ENCODE measurements at places on chromosomes 3 and 15.

DNA sequence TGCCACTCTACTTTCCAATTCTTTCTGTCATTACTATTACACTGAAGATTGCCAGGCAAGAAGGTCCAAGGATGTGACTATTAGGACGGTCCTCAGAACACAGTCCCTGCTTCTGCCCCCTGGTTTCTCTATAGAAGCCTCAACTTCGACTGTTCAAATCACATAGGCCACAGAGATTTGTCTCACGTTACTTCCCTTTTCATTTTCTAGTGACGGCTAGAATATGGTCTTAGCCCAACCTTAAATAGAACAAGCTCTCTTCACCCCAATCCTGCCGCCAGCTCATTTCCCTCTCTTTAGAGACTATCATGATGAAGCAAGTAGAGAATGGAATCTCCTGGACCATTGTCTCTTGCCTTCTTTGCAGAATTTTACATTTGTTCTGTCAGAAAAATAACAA is 84.9 kb downstream of the TIGIT start:
- no peak for DNase-seq

DNA sequence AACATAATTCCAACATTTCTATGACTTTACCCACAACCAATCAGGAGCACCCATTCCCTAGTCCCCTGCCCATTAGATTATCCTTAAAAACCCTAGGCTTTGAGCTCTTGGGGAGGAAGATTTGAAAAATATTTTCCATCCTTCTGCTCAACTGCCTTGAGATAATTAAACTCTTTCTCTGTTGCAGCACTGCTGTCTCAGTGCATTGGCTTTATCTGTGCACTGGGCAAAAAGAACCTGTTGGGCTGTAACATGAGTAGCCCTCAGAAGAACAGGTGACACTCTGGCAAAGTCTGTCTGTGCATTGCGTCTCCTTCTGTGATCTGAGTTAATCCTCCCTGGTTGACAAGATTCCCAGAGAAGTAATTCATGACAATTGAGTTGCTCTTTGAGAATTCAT is 83.9 kb downstream of the ZMAT3 start:
- no peak for DNase-seq

DNA sequence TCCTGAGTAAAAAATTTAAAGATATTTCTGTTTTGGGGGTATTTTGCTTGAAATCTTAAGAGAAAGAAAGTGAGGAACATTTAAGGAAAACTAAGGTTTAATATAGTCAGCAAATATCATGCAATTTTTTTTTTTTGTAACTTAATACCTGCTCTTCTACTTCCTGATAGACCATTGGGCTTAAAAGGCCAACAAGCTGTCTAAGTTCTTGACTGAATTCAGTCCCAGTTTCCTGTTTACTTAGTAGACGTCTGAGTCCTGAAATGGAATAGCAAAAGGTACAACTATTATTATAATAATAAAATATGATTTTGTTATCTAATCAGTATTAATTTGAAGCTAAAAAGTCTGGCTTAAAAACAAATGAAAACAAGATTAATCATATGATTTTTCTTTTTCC is 37.9 kb downstream of the IQCB1 start:
- no peak for DNase-seq

DNA sequence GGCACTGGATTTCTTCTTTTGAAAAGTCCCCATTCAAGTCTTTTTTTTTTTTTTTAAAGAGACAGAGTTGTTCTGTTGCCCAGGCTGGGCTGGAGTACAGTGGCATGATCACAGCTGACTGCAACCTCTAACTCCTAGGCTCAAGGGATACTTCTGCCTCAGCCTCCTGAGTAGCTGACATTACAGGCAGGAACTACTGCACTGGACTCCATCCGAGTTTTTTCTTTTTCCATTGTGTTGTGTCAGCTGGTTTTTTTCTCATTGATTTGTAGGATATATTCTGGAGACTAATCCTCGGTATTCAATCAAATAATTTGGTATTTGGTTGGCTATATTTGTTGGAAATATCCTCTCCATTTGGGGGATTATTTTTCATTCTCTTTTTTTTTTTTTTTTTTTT is 11.8 kb downstream of the POLR2M start:
- no peak for DNase-seq

Data from activated T-cell treated with anti-CD3 and anti-CD28 coated beads, Interleukin-2, amount 50 U/mL, for 24 hours (primary cell).